Liver (tissue), 10 donors: ENCODE measurements at places on chromosomes 3 and 15. TPM values are rescaled to one million over a fixed set of nuclear protein-coding genes. Genes with fewer than 3 reads are reported as not detected.

ZNF80 gene
- not detected for total RNA-seq

VGLL4 gene
- 27.9 TPM for total RNA-seq

KBTBD13 gene
- not detected for total RNA-seq

GPR149 gene
- total RNA-seq: not detected

PCLAF gene
- total RNA-seq: 72.2 TPM

DNA sequence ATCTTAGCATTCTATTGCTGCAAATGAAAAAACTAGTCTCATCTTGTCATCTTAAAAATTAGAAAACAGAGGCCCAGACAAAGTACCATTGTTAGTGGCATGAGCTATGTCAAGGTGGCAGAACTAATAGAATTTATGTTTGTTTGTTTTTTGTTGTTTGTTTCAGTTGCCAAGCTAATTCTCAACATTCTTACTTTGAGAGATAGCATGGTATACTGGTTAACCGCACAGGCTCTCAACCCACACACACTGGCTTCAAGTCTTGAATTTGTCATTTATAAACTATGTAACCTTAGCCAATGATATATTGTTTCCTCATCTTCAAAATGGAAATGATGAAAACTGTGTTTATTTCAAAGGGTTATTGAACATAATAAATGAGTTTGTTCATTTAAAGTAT is 367.6 kb upstream of the PLSCR5 start:
- no peak for DNase-seq
- no peaks in the 10 kb centered on the region for H3K27me3 ChIP-seq
- no peak overlapping the region for H3K4me3 ChIP-seq

DNA sequence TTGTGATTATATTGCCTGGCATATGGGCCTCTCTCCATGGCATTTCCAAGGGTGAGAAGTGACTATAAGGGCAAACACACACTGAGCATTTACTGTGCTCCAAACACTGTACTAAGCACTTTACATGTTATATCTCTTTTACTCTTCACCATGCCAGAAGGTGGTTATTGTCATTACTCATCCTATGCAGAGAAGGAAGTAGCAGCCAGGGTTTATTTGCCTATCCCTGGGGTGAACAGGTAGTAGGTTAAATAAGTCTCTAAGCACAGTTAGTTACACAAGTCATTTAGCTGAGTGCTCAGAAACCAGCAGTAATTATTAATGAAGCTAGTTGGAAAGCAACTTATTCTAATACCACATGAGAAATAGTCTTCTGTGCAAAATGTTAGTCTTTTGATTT is 109.9 kb upstream of the SYNPR start:
- no peaks in the 10 kb centered on the region for H3K36me3 ChIP-seq
- H3K4me3 ChIP-seq: no peak overlapping the region
- no peaks in the 10 kb centered on the region for H3K4me1 ChIP-seq
- no peak for DNase-seq
- H3K27me3 ChIP-seq: no peaks in the 10 kb centered on the region

GRCh38 chr15:77342807-77343206 is 77.1 kb downstream of the PEAK1 start:
- H3K27ac ChIP-seq: no peak overlapping the region
- no peaks in the 10 kb centered on the region for H3K27me3 ChIP-seq
- no peak overlapping the region for H3K4me3 ChIP-seq

DNA sequence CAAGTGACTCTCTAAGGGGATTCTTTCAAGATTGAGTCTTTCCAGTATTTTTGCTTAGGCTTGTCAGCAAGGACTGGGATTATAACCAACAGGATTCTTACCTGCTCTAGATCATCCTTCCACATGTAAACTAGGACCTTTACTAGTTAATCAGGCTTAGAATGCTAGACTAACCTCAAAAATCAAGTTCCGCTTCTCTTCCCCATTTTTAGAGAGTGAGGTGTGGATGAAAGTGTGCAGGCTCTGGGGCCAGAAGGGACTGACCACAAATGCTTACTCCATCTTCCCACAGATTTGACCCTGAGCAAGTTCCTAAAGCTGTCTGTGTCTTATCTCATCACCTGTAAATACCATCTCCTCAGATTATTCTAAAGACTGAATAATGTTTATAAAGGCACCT is 89.5 kb upstream of the IL12A start:
- H3K4me1 ChIP-seq: no peaks in the 10 kb centered on the region
- H3K4me3 ChIP-seq: no peak overlapping the region
- no peak overlapping the region for H3K27ac ChIP-seq
- H3K36me3 ChIP-seq: no peaks in the 10 kb centered on the region
- DNase-seq: no peak
- no peaks in the 10 kb centered on the region for H3K27me3 ChIP-seq

- H3K4me3 ChIP-seq: peak overlapping the region; percentile 49
- no peaks in the 10 kb centered on the region for H3K36me3 ChIP-seq
- no peaks in the 10 kb centered on the region for H3K27me3 ChIP-seq
- H3K27ac ChIP-seq: peak overlapping the region; percentile 46
Measured at GRCh38 chr3:104291437-104291851, 1075.3 kb upstream of the ALCAM start.

DNA sequence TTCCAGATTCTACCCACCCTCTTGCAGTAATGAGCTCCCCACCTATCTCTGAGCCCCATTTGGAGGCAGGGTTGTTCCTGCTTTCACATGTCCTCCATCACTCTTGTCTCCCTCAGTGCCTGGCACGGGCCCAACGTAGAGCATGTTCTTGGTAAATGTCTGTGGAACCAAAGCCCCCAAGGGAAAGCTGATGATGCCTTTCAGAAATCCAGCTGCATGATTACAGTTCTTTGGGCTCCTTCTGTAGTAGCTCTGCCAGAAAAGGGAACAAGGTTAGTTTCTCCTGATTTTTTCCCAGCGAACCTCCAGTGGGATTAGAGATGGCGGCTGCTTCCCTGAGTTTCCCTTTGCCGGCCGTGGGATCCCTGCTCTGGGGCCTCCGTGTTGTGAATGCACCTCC is 39.3 kb downstream of the CGNL1 start:
- no peak overlapping the region for H3K4me3 ChIP-seq
- no peak for DNase-seq
- no peak overlapping the region for H3K27ac ChIP-seq
- H3K36me3 ChIP-seq: no peaks in the 10 kb centered on the region
- peaks cover 39% of the 10 kb centered on the region for H3K4me1 ChIP-seq

- H3K36me3 ChIP-seq: no peaks in the 10 kb centered on the region
- peak; percentile 65 for DNase-seq
- H3K27me3 ChIP-seq: no peaks in the 10 kb centered on the region
- H3K27ac ChIP-seq: peak overlapping the region; percentile 97
- peaks cover 6% of the 10 kb centered on the region for H3K4me1 ChIP-seq
Measured at GRCh38 chr3:196081002-196081833, 672 bp downstream of the TFRC start.

GRCh38 chr3:116951610-116952009 is 242.0 kb downstream of the TUSC7 start:
- no peaks in the 10 kb centered on the region for H3K4me1 ChIP-seq
- H3K36me3 ChIP-seq: no peaks in the 10 kb centered on the region
- no peak for DNase-seq
- no peak overlapping the region for H3K4me3 ChIP-seq
- no peak overlapping the region for H3K27ac ChIP-seq

DNA sequence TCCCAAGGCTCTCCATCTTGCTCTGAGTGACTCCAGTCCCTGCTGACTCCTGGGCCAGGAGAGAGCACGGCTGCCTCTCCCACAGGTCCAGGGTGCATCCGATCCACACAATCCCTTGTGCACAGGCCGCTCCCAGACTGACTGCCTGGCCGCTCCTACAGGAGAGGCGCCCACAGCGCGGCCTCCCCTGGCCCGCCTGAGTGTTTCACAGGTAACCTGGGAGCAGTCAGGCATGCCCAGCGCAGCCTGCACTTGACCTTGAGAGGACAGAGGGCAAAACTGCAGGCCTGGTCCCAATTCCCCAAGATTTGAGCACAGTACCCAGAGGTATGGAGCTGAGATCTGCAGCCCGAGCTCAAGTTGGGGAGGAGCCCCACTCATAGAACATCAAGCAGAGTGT is 490.2 kb downstream of the CNTN6 start:
- no peaks in the 10 kb centered on the region for H3K36me3 ChIP-seq
- no peaks in the 10 kb centered on the region for H3K4me1 ChIP-seq
- no peak overlapping the region for H3K27ac ChIP-seq
- no peaks in the 10 kb centered on the region for H3K27me3 ChIP-seq
- DNase-seq: no peak

DNA sequence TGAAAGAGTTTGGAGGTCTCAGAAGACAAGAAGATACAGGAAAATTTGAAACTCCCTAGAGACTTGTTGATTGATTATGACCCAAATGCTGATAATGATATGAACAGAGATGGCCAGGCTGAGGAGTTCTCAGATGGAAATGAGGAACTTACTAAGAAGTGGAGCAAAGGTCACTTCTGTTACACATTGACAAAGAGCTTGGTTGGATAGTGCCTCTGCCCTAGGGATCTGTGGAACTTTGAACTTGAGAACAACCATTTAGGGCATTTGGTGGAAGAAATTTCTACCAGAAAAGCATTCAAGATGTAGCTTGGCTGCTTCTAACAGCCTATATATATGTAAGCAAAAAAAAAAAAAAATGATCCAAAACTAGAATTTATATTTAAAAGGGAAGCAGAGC is 48.9 kb upstream of the NAALADL2 start:
- H3K4me3 ChIP-seq: no peak overlapping the region
- H3K27ac ChIP-seq: no peak overlapping the region
- H3K27me3 ChIP-seq: no peaks in the 10 kb centered on the region
- H3K4me1 ChIP-seq: no peaks in the 10 kb centered on the region

GRCh38 chr15:71379893-71380292 is 264.6 kb downstream of the THSD4 start:
- DNase-seq: no peak
- H3K36me3 ChIP-seq: no peaks in the 10 kb centered on the region
- no peak overlapping the region for H3K27ac ChIP-seq
- no peak overlapping the region for H3K4me3 ChIP-seq
- H3K4me1 ChIP-seq: no peaks in the 10 kb centered on the region
- H3K27me3 ChIP-seq: no peaks in the 10 kb centered on the region

GRCh38 chr3:24242012-24242698 is 252.5 kb downstream of the THRB start:
- no peaks in the 10 kb centered on the region for H3K27me3 ChIP-seq
- DNase-seq: no peak
- no peak overlapping the region for H3K27ac ChIP-seq
- no peaks in the 10 kb centered on the region for H3K36me3 ChIP-seq
- H3K4me1 ChIP-seq: peaks cover 4% of the 10 kb centered on the region
- H3K4me3 ChIP-seq: no peak overlapping the region

DNA sequence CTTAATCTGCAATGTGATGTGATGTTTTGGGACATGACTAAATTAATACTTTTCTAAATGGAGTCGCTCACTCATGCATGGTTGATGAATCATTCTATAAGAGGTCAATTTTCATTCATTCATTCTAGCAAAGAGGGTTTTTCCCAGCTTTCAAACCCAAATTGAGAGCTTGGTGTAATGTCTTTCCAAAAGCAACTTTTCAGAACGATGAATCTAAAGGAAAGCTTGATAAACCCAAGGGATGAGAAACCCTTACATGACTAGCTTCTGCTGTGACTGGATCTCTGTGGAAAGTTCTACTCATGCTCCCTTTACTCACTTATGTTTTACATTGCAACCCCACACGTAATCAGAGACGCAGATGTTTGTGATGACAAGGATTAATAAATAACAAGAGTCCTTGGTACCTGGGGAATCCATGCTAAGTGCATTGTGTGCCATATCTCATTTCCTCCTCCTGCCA is 47.7 kb downstream of the PDZRN3 start:
- H3K4me3 ChIP-seq: no peak overlapping the region
- no peaks in the 10 kb centered on the region for H3K27me3 ChIP-seq
- H3K36me3 ChIP-seq: no peaks in the 10 kb centered on the region
- no peak overlapping the region for H3K27ac ChIP-seq
- no peaks in the 10 kb centered on the region for H3K4me1 ChIP-seq

DNA sequence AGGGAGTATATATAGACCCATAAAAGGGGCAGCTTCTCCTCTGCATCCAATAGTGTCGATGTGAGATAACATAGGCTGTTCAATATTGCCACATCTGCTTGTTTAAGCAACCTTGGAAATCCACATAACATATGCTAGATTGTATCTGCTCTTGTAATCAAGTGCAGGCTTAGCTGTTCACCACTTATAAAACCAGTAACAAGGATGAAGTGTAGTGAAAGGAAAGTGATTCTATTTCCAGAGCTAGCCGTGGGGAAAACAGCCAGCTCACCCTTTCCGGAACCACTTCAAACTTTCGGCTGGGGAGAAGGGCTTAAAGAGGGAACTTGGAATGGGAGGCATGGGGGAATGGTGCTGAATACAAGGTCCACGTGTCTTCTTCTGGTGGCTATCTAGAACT is 204.0 kb downstream of the TAFA4 start:
- no peaks in the 10 kb centered on the region for H3K4me1 ChIP-seq
- H3K27ac ChIP-seq: no peak overlapping the region
- no peak overlapping the region for H3K4me3 ChIP-seq
- H3K36me3 ChIP-seq: no peaks in the 10 kb centered on the region
- H3K27me3 ChIP-seq: no peaks in the 10 kb centered on the region
- no peak for DNase-seq

- no peaks in the 10 kb centered on the region for H3K27me3 ChIP-seq
- no peak for DNase-seq
- H3K4me3 ChIP-seq: no peak overlapping the region
Measured at GRCh38 chr3:139427283-139428060, 38.0 kb upstream of the COPB2 start.

- H3K27me3 ChIP-seq: peaks cover 3% of the 10 kb centered on the region
- peaks cover 17% of the 10 kb centered on the region for H3K4me1 ChIP-seq
- no peaks in the 10 kb centered on the region for H3K36me3 ChIP-seq
- no peak within 1 kb of the TSS for H3K4me3 ChIP-seq
- DNase-seq: peak; percentile 53
- H3K27ac ChIP-seq: no peak within 1 kb of the TSS
Measured at GRCh38 chr15:38564557-38565286, at the start of gene RASGRP1. RASGRP1 (minus strand) TSS chr15:38564814; CDS start chr15:38564628, 186 bp downstream.

- no peak overlapping the region for H3K4me3 ChIP-seq
- no peak overlapping the region for H3K27ac ChIP-seq
- no peaks in the 10 kb centered on the region for H3K27me3 ChIP-seq
- no peak for DNase-seq
Measured at GRCh38 chr3:186133980-186134379, 25.1 kb upstream of the ETV5 start.

DNA sequence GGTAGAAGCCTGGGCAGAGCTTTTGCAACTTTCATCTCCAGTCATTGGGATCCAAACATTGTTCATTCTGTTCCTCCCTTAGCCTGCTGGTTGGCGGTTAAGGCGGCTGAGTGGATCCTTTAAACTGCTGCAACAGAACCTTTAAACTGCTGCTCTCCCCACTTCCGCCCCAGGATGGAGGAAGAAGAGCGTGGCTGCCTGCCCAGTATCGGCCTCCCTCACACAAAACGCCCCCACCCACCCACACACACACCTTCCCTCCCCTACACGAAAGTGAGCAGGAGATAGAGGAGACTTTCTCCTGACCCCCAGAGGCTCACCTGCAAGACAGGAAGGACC is 460 bp upstream of the ZMAT3 start:
- peak; percentile 34 for DNase-seq
- peaks cover 12% of the 10 kb centered on the region for H3K4me1 ChIP-seq
- H3K4me3 ChIP-seq: peak overlapping the region; percentile 95
- no peaks in the 10 kb centered on the region for H3K27me3 ChIP-seq
- peak overlapping the region; percentile 91 for H3K27ac ChIP-seq

GRCh38 chr3:81871358-81872155 is 110.1 kb upstream of the GBE1 start:
- H3K36me3 ChIP-seq: no peaks in the 10 kb centered on the region
- no peaks in the 10 kb centered on the region for H3K4me1 ChIP-seq
- no peak overlapping the region for H3K4me3 ChIP-seq
- H3K27me3 ChIP-seq: no peaks in the 10 kb centered on the region
